Activated T-helper 9 cell treated with anti-CD3 and anti-CD28 coated beads, Interleukin-2, amount 50 U/mL, for 16 hours (primary cell): ENCODE measurements at places on chromosomes 1 and 21.

- DNase-seq: no peak
Measured at GRCh38 chr1:212622906-212623305, 14.3 kb downstream of the ATF3 start.

DNA sequence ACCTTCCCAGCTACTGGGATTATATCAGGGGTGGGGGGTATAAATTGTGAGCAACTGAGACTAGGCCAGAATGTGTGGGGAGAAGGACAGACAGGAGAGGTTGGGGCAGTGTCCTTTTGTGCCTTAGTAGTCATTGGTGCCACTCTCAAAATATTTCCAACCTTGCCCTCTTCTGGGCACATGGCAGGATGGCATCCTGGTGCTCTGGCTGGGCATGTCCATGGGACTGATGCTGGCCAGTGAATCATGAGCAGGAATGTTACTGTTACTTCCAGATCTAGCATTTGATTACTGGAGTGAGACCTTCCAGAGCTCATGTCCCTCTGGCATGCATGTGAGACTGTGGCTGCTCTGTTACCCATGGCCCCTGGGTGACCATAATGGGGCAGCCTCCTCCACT lies 151.2 kb downstream of the MATN1 start:
- DNase-seq: no peak

DNA sequence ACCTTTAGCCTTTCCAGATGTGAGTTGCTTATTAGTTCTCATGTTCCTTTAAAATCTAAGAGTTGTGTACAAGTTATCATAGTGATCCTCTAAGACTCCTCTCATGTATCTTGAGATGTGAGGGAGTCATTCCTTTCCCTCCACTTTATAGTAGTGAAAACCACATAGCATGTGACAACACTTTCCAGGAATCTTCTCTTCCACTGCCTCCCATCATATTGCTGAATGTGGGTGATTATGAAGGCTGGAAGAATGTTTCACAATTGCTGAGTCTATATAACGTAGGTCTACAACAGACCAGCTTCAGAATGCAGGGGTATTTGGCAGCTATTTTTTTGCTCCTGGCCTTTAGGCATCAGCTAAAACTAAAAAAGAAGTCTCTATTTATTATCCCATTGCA lies 44.7 kb upstream of the LRRC7 start:
- no peak for DNase-seq

- no peak for DNase-seq
Measured at GRCh38 chr1:71045463-71046028, 2.1 kb downstream of the PTGER3 start.

- no peak for DNase-seq
Measured at GRCh38 chr1:150237746-150238145, 1.8 kb upstream of the ANP32E start.

GRCh38 chr1:53981220-53981619 lies 35.1 kb downstream of the LRRC42 start:
- DNase-seq: no peak

- no peak for DNase-seq
Measured at GRCh38 chr1:177568622-177569021, 397.9 kb downstream of the BRINP2 start.

DNA sequence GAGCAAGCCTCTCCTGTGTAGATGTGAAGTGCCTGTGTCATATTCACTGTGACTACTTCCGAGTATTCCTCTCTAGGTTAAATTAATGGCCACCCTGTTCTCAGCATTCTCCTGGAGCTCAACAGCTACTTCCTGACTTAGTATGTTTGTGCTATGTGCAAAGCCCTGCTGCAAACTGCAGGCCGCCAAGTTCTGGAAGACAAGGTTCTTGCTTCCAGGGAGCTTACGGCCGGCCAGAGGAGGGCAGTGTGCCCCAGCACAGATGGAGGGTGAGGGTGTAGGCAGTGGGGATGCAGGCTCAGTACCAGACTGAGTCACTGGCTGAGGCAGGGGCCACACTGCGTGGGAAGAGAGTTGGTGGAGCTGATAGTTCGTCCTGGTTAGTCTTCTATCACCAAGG lies 43.2 kb downstream of the ELK4 start:
- DNase-seq: no peak

- no peak for DNase-seq
Measured at GRCh38 chr21:44924606-44925377, 4.1 kb upstream of the ITGB2 start.

DNA sequence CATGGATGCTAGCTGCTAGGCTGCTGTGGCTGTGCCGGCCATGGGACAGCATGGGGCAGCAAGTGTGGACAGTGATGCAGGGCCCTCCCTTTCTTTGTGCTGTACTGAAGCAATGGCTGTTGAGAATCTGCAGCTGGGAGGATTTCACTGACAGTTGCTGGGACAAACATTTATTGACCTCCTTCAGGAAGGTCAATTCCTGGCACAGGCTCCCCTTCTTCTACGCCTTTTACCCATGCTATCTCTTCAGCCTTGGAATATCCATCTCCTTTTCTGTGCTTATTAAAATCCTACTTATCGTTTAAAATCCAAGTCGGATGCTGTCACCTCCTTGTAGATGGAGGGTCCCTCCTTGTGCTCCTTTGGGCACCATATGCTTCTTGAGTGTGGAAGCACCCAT lies 213.1 kb upstream of the USP24 start:
- no peak for DNase-seq

DNA sequence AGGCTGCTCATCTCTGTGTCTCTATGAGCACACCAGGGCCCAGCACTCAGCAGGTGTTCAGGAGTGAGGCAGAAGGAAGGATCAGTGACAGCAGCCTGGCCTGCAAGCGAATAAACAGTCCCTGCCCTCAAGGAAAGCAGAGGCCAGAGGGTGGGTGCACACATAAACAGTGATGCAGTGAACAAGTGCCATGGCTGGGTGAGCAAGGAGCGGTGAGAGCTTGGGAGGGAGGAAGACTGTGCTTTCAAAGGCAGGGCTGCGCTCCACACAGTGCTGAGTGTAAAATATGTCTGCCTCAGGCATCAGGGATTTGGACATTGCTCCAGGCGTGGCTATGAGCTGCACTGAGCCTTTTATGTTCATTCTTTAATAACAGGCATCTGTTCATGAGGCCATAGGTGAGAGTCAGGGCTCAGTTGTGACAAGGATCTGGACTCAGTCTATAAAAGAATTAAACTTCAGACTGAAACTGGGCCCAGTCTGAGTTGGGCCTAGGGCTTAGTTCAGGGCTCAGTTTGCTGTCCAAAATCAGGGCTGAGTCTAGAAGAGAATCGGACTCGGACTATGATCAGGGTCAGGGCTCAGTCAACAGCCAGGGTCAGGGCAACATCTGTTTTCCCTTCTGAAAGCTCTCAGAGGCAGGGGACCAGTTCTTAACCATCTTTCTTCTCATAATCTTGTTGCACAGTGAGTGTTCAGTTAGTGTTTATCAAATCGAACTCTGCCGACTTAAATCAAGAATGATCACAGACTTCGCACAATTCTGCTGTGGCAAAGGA lies 213.7 kb downstream of the FOXD2 start:
- no peak for DNase-seq

GRCh38 chr21:37473491-37473890 lies 106.9 kb downstream of the DYRK1A start:
- DNase-seq: no peak

- DNase-seq: no peak
Measured at GRCh38 chr1:9371391-9371935, 78.8 kb downstream of the SPSB1 start.

DNA sequence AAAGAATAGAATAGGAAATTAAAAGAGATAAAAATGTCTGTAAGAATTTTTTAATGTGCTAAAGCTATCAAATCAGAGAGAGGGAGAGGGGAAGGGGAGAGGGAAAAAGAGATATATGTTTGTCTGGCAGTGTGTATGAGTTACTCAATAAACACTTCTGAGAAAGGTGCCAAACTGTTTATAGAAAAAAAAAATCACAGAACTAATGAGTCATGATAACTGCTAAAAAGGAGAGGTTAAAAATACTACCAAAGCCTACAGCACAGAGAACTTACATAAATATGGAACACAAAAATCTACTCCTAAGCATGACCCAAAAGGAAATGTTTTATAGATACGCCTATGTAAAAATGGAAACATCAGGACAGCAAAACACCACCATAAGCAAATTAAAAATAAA lies 45.4 kb downstream of the SELENOF start:
- no peak for DNase-seq

DNA sequence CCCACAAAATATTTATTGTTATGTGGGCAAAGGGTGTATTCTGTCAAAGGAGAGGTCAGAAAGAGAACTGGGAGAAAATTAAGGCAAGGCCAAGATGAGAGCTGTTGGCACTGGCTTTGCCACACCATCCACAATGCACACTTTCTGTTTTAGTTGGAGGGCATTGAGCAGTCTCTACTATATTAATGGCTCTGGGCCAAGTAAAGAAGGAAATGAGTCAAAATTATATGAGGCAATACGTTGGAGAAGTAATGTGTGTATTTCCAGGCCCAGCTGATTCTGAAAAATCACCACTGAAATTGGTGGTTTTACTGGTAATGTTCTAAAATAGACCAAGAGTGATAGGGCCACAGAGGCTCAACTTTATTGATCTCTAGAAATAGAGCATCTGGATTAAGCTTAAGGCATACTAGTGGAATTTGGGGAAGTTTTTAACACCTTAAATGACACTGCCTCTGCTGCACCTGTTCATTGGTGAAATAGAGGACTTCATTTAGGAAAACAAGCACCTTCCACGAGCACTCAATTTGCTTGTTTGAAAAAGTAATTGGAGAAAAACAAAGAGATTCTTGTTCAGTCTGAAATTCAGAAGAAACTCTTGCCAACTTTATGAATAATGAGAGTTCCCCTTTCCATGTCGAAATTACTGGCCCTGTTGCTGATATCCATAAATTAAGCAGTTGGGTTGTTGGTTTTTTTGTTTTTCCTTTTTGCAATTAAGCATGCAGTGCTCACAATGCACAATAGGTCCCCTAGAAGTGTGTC lies 424.9 kb downstream of the ADGRL2 start:
- no peak for DNase-seq

DNA sequence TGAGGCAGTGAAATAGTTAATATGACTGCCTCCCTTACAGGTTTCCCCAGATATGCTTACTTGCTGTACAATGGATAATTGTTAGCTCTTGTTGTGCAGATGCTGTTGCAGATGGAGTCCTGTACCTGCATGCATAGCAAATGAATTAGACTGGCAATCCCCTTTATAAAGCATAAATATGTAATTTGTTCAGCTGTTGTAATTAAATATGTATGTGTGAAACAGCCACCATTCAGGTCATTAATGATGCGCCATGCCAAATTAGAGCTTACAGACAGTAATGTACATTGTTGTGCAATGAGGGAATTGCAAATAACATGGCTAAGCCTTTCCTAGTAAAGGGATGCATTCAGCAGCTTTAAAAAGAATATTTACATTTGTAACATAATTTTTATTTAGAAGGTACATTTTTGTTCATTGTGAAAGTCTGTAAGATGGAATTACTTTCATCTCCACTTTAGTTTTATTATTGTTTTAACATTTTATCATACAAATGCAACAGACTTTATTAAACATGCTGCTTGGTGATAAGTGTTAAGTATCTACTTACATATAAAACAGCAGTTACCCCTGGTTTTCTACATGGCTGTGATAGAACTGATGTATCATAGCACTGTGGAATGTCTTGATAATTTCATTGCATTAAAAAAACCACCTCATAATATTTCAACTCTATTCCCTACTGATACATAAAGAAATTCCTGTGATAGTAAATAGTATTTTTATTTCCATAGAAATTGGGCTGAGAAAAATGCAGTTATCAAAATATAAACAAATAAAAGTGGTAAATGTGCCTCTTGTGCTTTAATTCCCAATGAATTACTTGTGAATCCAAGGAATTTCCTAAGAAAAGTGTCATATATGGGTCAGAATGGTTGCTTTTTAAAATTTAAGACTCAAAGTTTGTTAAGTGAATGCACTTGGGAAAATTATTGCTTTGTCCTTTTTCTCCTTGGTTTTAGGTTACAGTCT lies 99.0 kb downstream of the NFIA start:
- DNase-seq: no peak

DNA sequence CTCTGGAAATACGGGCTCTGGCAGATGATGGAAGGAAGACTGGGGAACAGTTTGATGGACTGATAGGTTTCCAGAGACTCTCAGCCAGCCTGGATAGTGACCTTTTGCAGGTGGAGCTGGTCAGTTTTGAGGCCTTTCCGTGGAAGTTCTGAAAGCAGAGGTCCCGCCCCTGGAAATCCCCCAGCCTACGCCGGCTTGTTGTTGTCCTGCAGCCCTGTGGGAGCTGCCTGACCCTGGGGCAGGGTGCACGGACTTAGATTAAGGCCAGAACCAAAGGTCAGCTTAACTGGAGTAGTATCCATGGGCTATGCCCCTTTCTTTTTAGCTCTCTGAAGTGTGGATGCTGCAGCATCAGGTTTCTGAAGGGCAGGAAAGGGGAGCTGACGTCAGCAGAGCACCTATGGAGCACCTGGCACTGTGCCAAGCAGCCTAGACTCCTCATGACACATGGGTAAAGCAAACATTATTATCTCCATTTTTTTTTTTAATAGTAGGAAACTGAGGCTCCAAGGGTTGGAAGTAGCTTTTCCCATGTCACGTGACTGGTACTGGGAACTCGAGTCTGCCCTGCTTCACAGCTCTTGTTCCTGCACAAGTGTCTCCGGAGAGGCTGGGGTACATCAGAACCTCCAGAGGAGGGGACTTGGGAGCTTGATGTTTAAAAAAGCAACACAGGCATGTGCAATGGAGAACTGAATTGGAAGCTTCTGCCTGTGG lies 38.5 kb downstream of the IER5 start:
- DNase-seq: no peak

GRCh38 chr1:42046761-42047507 lies 106.3 kb upstream of the GUCA2B start:
- no peak for DNase-seq

- DNase-seq: peak; percentile 18
Measured at GRCh38 chr1:25906644-25907300, 553 bp upstream of the STMN1 start.

- no peak for DNase-seq
Measured at GRCh38 chr1:161313554-161314200, 504 bp upstream of the SDHC start.

DNA sequence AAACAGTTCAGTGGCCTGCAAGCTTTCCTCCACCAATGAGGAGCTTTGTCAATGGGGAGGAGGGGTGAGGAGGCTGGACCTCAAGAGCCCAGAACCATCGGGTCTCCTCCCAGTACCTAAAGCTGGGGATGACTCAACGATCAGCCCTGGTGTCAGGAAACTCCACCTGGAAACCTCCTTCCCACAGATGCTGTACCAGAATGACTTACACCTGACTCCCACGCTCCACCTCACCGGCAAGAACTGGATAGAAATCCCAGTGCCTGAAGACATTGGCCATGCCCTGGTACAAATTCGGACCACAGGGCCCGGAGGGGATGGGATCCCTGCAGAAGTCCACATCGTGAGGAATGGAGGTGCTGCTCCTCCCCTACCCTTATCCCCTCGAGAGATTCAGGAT lies 11.4 kb downstream of the TMEM81 start:
- DNase-seq: no peak
